ENCODE measurements at places on chromosomes 16 and 17.

DNA sequence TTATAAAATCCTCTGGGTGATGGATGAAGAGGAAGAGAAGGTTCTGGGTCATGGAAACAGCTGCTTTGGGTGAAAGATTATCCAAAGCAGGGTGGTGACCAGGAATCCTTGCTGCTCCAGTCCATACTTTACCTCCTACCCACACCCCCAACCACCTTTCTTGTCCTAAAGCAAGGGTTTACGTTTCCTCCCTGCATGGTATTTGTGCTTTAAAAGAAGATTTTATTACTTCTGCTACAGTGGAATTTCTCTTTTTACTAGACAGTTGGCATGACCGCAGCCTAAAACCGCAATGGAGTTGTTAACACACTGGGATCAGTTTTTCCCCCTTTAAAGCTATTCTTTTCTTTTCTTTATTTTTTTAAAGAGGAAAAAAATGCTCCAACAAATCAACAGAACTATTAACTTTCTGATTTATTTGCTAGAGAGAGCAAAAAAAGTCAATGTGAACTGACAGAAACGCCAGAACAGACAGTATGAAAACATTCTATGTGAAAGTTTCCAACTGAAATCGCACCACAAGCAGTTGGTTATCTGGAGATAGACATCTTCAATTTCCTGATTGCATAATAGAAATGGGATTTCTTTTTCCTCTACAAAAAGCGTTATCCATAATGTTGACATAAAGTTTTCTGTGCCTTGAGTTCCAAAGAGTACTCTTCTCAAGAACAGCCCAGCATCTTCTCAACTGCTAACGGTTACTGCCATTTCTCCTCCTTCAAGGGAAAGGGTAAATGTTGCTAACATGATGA lies 236.0 kb downstream of the IRX3 start:
- no peak for DNase-seq

DNA sequence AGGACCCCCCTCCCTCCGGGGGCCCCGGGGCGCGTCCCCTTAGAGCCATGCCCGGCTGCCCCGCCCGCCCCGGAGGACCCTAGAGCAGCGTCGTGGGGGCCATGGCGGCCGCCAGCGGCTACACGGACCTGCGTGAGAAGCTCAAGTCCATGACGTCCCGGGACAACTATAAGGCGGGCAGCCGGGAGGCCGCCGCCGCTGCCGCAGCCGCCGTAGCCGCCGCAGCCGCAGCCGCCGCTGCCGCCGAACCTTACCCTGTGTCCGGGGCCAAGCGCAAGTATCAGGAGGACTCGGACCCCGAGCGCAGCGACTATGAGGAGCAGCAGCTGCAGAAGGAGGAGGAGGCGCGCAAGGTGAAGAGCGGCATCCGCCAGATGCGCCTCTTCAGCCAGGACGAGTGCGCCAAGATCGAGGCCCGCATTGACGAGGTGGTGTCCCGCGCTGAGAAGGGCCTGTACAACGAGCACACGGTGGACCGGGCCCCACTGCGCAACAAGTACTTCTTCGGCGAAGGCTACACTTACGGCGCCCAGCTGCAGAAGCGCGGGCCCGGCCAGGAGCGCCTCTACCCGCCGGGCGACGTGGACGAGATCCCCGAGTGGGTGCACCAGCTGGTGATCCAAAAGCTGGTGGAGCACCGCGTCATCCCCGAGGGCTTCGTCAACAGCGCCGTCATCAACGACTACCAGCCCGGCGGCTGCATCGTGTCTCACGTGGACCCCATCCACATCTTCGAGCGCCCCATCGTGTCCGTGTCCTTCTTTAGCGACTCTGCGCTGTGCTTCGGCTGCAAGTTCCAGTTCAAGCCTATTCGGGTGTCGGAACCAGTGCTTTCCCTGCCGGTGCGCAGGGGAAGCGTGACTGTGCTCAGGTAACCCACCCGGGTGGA lies 759 bp downstream of the ALKBH5 start:
- DNase-seq, result peak; percentile 42

- peak; percentile 82 for DNase-seq
These were observed 156.7 kb downstream of the ZNF423 start for GRCh38 chr16:49698931-49699840.

- no peak for DNase-seq
These were observed 77.1 kb downstream of the SDK2 start for GRCh38 chr17:73566905-73567782.

DNA sequence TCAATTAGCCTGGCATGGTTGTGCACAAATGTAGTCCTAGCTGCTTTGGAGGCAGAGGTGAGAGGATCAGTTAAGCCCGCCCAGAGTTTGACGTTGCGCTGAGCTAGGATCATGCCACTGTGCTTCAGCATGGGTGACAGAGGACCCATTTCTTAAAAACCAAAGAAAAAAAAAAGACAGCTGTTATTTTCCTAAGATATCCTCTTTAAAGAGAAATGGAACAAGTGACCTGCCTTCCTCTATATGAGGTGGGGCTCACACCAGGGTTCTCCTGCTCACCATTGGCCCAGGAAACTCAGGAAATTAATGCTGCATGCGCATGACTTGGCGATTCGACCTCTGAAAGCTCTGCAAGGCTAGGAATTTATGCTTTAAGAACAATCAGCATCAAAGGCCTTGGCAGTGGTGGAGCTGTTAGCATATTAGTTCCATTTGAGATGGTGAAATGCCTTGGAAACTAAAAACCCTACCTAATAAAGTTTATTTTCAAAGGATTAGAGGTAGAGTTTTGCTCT lies 108.3 kb downstream of the RBFOX1 start:
- no peak for DNase-seq

GRCh38 chr17:76079956-76080767 lies 1.2 kb downstream of the ZACN start:
- DNase-seq, result no peak

- DNase-seq, result peak; percentile 50
These were observed 7.3 kb downstream of the BAHCC1 start for GRCh38 chr17:81402530-81402941.

DNA sequence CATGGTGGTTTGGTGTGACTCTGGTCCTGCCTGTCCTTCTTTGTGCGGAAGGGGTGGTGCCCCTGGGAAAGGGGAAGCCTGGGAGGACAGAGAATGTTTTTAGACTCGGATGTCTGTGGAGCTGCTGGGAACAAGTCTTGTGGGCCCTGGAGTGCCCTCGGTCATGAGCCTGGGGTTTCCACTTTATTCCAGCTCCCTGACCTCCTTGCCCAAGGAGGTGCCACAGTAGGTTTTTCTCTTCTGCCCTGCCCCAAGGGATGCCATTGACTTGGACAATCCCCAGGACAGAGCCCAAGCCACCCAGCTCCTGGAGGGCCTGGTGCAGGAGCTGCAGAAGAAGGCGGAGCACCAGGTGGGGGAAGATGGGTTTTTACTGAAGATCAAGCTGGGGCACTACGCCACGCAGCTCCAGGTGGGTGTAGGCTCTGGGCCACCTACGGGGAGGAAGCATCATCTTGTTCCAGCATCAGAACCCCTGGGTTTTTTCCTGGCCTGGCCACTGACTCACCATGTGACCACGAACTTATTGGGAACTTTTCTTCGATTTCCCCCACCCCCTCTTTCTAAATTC lies 1.4 kb downstream of the STAT5A start:
- no peak for DNase-seq

GRCh38 chr17:6936370-6937028 lies 59.4 kb upstream of the ALOX12 start:
- DNase-seq, result no peak

GRCh38 chr16:66928702-66929388 lies 3.5 kb upstream of the RRAD start:
- DNase-seq, result peak; percentile 41

- DNase-seq, result no peak
These were observed 63.5 kb upstream of the PLCG2 start for GRCh38 chr16:81715358-81716196.

- DNase-seq, result peak; percentile 98
These were observed 81.0 kb downstream of the VPS53 start for GRCh38 chr17:633641-634101.

DNA sequence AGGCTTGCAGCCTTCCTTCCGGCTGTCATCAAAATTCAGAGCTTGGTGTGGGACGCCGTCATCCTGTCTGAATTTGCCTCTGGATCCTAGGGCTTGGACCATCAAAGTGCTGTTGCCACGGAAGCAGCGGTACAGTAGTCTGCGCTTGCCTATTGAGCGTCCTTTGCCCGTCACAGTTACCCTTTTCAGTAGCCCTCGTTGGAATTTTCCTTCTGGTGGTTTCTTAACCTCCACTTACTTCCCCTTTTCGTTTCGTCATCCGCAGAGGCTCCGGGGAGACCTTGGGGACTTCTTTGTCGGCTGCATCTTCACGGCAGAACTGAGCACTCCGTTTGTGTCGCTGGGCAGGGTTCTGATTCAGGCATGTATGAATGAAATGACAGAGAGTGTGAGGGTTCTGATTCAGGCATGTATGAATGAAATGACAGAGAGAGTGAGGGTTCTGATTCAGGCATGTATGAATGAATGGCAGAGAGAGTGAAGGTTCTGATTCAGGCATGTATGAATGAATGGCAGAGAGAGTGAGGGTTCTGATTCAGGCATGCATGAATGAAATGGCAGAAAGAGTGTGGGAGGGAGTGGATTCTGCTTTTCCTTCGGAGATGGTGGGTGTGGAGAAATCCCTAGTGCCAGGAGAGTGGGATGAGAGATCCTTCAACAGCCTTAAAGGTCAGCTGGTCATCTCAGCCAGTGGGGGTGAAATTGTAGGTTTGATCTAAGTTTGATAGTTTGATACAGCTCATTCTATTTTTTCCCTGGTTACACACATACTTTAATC lies 8.0 kb downstream of the TLCD3A start:
- no peak for DNase-seq

- peak; percentile 73 for DNase-seq
These were observed 135.4 kb downstream of the KCNJ12 start for GRCh38 chr17:21511363-21512195.

- DNase-seq, result peak; percentile 95
These were observed 160.1 kb upstream of the IRX3 start for GRCh38 chr16:54446639-54447038.
